ENCODE measurements at places on chromosomes 3 and 15.

GRCh38 chr3:42024591-42025351 lies 62.9 kb upstream of the ULK4 start:
- peak overlapping the region; percentile 73 for H3K27ac ChIP-seq
- peaks cover 29% of the 10 kb centered on the region for H3K4me1 ChIP-seq
- DNase-seq = peak; percentile 19
- no peaks in the 10 kb centered on the region for H3K36me3 ChIP-seq
- no peak overlapping the region for H3K4me3 ChIP-seq

GRCh38 chr3:182303169-182303568 lies 490.1 kb upstream of the ATP11B start:
- H3K36me3 ChIP-seq = no peaks in the 10 kb centered on the region
- no peaks in the 10 kb centered on the region for H3K4me1 ChIP-seq
- H3K27me3 ChIP-seq = no peaks in the 10 kb centered on the region

DNA sequence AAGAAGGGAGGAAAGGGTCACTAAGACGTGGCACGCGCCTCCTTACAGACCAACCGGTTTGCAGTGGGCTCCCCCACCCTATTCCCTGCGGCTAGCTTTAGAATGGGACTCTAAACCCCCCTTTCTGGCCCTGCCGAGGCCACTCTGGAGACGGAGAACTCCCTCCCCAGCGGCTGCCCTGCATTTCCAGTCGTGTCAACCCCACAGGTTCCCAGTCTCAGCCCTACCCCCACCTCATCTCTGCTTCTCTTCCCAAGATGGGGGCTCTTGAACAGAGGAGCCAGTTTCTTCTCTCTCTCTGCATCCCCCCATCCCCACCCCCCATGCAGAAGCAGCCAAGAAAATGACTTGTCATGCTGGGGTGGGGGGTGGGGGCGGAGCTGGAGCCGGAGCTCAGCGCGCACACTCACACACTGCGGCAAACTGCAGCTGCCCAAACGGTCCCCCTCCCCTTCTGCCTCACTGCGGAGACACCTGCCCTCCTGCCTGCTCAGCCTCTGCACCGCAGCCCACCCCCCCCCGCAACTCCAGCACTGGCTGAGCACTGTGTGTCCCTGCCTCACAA lies 871 bp downstream of the MAP1A start:
- H3K4me1 ChIP-seq = peaks cover 9% of the 10 kb centered on the region
- peaks cover 44% of the 10 kb centered on the region for H3K27me3 ChIP-seq
- H3K4me3 ChIP-seq = peak overlapping the region; percentile 32
- H3K27ac ChIP-seq = peak overlapping the region; percentile 13
- no peaks in the 10 kb centered on the region for H3K36me3 ChIP-seq

GRCh38 chr3:57942872-57943283 lies 65.3 kb upstream of the FLNB start:
- peaks cover 5% of the 10 kb centered on the region for H3K4me1 ChIP-seq

Data from left lung (tissue), 14 donors.